ENCODE measurements at places on chromosomes 7 and 10.

DNA sequence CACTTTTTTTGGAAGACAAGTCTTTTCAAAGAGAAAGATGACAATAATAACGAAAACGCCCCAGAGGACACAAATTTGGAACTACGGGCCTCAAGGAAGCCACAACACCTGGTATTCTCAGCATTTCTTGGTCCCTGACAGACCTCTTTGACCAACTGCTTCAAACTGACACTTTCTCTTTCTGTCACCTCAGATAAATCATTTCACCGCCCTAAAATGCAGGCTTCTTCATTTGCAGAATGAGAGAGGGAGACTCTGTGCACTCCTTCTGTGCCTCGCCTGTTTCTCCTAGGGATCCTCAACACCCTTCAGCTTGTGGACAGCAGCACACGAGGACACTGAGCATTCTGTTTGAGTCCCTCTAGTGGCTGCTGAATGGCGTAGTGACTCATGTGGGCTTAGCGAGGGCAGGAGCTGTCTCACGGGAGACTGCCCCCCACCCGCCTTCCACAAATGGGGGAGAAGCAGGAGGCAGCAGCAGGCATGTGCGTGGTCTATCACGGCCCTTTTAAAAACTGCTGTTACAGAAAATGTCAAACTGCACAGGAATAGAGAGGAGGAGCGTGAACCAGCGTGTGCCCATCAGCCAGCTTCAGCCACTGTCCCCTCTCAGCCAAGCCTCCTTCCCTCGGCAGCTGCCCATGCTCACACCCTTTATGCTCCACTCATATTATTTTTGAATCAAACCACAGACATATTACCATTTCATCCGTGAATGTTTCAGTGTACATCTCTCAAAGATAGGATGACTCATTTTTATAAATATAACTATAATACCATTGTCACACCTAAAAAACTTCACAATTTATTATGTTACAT lies 41.4 kb downstream of the GSDME start:
- DNase-seq, result no peak

DNA sequence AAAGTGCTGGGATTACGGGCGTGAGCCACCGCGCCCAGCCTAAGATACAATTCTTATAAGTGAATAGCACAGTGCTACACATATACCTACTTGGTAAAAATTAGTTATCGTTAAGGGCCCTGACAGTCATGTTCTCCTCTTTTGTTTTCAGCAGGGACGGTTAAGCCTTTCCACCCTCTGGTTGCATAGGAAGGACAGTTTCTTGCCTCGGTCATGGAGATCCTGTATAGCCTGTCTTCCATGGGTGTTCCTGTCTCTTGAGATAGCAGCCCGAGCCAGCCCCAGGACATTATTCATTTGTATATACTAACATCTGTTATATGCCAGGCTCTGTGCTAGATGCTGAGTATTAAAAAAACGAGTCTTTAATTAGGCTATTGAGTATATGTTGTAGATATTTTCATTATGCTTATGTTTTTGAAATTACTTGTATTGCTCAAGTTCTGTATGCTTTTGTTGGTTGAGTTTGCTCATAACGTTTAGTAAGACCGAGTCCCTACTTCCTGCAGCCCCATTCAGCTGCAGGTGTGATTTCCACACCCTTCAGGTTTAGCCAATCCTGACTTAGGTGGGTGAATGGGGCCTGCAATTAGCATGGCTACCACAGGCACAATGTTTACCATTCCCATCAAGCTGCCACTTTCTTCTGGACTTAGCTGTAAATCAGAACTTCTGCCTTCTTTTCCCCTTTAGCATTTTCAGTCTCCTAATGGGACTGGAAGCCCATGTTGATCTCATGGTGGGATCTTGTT lies 24.8 kb downstream of the CCSER2 start:
- DNase-seq, result no peak

DNA sequence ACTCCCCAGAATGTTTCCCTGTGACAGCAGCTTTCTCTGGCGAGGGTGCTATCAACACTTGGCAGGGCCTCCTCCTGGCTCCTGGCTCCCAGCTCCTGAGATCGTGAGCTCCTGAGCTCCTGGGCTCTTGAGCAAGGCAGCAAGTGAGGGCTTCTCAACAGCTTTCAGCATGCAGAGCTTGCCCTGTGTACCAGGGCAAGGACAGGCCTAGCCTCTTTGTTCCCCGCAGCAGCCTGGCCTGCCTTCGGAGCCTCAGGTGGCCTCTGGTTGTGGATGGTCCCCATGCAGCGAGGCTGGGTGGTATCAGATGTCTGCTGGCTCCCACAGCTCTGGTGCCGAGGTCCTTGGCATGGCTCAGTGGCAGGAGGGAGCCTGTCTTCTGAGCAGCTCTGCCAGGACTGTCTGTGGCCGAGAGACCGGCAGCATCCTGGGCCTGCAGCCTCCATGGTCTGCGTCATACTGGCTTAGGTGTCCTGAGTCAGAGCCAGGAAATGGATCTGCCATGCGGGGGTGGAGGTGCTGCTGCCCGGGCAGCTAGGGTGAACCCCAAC lies 44.2 kb downstream of the ZMIZ1 start:
- DNase-seq, result no peak

DNA sequence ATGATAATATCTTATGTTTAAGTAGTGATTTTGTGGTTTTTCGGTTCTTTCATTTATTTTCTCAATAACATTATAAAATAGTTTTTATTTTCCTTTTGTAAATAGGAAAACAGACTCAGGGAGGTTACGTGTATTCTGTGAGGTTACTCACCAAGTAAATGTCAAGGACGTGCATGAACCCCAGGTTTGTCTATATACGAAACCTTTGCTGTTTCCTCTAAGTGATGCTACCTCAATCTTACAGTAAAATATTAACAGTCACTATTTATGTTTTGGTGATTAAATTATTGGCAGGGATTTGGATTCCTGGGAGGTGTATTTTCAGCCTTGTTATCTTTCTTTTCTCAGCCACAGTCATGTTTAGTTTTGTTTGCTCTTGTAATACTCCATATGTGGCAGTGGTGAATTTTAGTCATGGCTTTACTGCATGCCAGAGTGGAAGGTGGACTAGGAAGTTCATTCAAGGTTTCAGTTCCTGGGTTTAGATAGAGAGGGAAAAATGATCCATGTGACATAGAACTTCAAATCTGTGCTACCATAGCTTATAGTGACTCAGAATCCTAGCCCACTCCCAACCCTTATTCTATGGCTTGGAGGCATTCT lies 139.9 kb downstream of the ARL4A start:
- no peak for DNase-seq

GRCh38 chr7:158141806-158142518 lies 445.7 kb downstream of the PTPRN2 start:
- no peak for DNase-seq

DNA sequence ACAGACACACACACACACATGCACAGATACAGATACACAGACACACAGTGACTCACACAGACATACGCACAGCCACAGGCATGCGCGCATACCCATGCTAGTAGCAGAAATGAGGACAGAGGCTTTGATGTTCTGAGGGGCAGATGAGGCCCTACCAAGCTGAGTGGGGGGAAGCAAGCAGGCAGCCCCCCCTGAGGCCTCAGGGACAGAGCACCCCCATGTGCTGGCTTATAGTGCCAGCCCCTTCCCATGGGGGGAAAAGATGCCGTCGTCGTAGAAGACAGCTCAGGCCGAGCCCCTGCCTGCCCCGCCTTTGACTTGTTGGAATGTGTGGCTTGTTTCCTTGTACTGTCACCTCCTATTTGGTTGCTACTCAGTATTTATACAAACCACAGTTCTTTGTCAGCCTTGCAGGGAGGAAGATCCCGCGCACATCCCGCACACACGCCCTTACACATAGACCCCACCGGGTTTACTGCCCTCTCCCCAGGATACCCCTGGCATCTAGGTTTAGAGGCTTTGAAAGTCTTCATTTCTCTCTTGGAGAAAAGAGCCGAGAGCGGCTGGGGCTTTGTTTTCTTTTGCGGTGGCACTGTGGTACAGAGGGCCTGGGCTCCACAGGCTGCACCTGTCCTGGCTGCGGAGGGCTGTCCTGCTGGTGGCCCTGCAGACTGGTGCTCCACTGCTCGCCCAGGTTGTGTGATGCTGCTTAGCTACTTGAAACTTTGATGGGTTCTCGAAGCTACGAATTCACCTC lies 112.5 kb downstream of the DOCK1 start:
- no peak for DNase-seq

GRCh38 chr10:69657430-69657829 lies 27.4 kb downstream of the FAM241B start:
- DNase-seq, result no peak

DNA sequence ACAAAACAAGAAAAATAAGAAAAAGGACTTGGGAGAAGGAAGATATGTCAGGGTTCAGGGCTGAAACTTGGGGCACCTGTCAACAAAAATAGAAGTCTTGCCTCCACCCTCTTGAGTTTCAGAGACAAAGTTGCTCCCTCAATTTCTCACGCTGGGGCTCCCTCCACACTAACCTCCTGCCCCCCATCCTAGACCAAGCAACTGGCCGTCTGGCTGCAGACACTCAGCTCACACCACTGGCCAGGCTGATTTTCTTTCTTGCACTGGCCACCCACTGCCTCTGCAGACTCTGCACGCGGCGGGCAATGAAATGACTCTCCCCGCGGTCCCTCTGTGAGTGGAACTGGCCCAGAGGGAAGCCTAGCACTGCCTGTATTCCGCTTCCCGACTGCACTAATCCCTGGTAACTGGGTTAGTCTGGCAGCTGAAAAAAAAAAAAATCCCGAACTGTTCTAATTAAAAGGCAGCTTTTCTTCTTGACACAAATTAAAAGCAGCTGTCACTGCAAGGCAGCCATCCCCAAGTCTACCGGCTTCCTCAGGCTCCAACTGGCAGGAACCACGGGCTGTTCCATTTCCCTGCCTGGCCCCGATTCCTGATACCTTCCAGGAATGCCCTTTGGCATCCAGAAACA lies 83.5 kb downstream of the SPDYE5 start:
- DNase-seq, result no peak

DNA sequence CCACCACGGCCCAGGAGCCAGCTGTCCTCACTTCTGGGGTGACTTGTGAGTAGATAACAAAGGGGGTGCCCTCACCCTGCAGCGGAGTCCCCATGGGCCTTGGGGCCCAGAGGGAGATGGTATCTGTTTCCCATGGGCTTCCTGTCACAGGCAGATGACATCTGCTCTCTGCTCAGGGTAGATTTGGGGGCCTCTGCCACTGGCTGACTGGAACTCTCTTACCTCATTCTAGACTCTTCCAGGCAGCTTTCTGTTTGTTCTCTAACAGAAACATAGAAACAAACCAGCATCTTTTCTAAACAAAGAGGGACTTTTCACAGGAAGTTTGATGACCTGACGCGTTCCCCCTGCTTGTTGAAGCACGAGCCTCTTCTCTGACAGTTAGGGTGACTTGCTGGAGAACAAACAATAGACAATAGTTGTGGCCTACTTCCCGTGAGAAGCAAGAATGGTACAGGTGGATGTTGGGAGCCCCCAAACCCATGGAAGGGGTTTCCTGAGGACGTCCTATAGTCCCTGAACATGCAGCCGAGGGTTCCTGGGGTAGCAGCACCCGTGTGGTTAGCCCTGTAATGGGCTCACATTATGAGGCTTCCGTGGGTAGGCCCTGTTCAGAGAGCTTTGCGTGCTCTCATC lies 61.6 kb downstream of the GRK5 start:
- DNase-seq, result peak; percentile 55

DNA sequence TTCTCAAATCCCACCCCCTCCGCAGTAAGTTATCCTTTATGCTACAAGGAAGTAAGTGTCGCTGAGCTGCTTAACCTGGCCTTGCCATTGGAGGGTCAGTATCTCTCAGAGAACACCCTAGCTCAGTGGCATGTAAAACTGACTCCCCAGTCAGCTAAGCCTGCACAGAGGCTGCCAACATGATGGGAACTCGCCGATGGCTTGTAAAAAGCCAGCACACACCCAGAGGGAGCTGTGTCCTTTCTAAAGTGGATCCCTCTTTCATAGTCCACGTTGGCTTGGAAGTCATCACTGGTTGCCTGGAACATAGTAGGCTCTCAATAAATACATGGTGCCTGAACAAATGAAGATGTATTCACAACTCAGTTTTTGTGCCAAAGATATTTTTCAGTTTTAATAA lies 249.1 kb upstream of the YAE1 start:
- no peak for DNase-seq

DNA sequence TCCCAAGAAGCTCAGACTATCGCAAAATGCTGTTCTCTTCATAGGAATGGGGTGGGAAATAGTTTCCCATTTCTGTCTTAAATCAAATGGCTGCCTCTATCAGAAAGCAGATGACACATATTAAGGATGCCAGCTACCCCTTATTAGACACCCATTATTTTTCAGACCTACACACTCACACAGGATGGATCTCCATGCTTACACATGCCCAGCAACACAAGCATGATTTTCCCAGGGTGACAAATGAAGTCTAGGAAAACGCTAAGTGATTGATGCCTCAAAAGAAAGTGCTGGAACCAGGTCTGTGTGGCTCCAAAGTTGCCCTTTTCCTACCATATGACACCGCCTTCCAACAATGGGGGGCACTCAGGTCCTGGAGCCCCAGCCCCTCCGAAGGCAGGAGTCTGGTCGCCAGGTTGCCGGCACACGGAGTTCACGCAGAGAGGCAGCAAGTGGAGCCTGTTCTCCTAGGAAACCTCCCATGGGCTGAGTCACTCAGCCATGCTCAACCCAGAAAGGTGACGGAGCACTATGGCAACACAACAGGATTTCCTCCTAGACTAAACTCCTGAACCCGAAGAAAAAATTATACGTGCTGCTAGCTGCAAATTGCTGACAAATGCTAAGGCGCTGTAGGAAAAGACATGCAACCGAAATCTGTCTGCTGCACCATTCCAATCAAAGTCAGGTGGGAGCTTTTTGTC lies 19.8 kb downstream of the VOPP1 start:
- no peak for DNase-seq

Measured in GM18507 (cell line).